Pancreas (tissue), 10 donors: ENCODE measurements at places on chromosomes 13 and 19.

- DNase-seq: peak; percentile 76
- no peak overlapping the region for H3K4me3 ChIP-seq
- H3K27me3 ChIP-seq: no peaks in the 10 kb centered on the region
Observed at GRCh38 chr13:99908140-99908803, 63.3 kb downstream of the ZIC5 start.

- no peak overlapping the region for H3K4me3 ChIP-seq
- no peaks in the 10 kb centered on the region for H3K36me3 ChIP-seq
- H3K27ac ChIP-seq: no peak overlapping the region
- H3K4me1 ChIP-seq: no peaks in the 10 kb centered on the region
- no peaks in the 10 kb centered on the region for H3K27me3 ChIP-seq
Observed at GRCh38 chr19:50666346-50667176, 17.3 kb downstream of the C19orf81 start.

- DNase-seq: peak; percentile 68
- no peak overlapping the region for H3K27ac ChIP-seq
- H3K4me3 ChIP-seq: no peak overlapping the region
- H3K4me1 ChIP-seq: peaks cover 10% of the 10 kb centered on the region
- H3K27me3 ChIP-seq: no peaks in the 10 kb centered on the region
Observed at GRCh38 chr13:25727250-25727649, 324.6 kb downstream of the SHISA2 start.

- H3K36me3 ChIP-seq: peaks cover 3% of the 10 kb centered on the region
- no peaks in the 10 kb centered on the region for H3K4me1 ChIP-seq
- H3K27me3 ChIP-seq: no peaks in the 10 kb centered on the region
- H3K4me3 ChIP-seq: no peak overlapping the region
- DNase-seq: no peak
Observed at GRCh38 chr13:94607939-94608338, 6.3 kb downstream of the GPR180 start.

DNA sequence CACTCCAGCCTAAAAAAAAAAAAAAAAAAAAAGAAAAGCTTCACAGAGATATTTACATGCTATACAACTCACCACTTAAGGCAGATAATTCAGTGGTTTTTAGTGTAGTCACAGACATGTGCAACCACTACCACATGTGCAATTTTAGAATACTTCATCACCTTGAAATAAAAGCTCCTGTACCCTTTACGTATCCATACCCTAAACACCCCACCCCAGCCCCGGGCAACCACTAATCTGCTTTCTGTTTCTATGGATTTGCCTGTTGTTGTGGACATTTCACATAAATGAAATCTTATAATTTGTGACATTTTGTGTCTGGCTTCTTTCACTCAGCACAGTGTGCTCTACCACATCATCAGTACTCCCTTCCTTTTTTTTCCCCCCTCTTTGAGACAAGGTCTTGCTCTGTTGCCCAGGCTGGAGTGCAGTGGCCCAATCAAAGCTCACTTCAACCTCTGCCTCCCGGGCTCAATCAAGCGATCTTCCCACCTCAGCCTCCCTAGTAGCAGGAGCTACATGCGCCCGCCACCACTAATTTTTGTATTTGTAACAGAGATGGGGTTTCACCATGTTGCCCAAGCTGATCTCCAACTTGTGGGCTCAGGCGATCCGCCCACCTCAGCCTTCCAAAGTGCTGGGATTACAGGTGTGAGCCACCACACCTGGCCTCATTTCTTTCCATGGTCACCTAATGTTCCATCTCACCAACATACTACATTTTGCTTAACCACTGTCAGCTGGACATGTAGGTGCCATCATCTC, 4.0 kb downstream of the DDX39A start:
- no peaks in the 10 kb centered on the region for H3K27me3 ChIP-seq
- H3K4me3 ChIP-seq: no peak overlapping the region
- no peak for DNase-seq
